ENCODE measurements at places on chromosomes 3 and 15.

GRCh38 chr15:50028326-50028725 is 90.7 kb downstream of the ATP8B4 start:
- DNase-seq: no peak

DNA sequence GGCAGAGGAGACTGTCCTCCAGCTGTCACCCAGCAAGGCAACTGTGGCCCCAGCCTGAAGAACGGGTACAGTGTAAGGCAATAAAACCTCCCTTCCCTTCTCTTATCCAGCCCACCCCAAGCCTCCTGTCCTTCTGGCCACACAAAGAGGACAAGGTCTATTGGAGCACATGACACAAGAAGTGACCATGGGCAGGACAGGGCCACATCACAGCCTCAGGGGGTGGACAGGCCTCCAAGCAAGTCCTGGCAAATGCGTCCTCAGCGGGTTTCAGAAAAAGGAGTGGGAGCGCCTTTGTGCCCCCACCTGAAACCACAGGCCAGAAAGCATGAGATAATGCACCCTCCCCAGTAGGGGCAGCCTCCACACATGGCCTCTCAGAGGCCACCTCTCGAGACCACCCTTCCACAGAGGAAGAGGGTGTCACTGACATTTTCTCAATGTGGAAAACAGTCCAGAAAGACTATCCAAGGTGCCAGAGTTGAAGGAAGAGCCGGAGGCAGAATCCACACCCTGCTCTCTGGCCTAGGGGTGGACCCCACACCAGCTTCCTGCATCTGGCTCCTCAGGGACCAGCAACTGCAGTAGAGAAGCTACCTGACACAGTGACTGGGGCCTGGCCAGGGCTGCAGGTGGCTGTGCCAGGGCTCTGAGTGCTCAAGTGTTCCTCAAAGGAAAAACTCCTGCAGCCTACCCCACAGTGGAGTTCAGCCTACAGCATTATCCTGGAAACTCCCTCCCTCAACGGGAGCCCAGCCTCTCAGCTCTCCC is 43.9 kb downstream of the CCDC12 start:
- peak; percentile 60 for DNase-seq

- no peak for DNase-seq
Measured at GRCh38 chr3:176734146-176734545, 463.1 kb downstream of the TBL1XR1 start.

DNA sequence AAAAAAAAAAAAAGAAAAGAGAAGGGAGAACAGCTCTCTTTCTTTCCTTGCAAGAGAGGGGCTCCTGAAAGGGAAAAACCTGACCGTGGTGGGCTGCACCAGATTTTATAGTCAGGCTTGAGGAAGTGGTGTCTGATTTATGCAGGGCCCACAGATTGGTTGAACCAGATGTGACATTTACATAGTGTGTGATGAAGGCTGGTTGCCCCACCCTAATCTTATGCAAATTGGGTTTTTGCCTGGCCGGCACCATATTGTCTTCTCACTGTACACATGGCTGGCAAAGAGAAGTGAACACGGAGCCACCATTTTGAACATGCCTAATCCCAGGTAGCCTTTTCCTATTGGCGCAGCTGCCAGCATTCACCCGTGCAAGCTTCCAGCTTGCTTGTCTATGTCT is 154.4 kb downstream of the OXSM start:
- no peak for DNase-seq

DNA sequence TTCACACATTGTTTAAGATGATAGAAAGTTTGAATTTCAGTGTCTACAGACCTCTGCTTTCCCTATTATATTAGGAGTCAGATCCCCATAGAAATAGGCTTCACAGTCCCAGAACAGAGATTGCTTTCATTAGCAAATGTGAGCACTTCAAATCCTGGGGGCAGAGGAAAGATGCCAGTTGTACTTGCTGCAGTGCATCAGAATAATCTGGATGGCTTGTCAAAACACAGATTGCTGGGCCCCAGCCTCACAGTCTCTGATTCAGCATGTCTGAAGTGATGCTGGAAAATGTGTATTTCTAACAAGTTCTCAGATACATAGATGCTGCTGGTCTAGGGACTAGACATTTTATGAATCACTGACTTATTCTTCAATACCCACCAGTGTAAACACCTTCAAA is 375.2 kb downstream of the FGF12 start:
- no peak for DNase-seq

DNA sequence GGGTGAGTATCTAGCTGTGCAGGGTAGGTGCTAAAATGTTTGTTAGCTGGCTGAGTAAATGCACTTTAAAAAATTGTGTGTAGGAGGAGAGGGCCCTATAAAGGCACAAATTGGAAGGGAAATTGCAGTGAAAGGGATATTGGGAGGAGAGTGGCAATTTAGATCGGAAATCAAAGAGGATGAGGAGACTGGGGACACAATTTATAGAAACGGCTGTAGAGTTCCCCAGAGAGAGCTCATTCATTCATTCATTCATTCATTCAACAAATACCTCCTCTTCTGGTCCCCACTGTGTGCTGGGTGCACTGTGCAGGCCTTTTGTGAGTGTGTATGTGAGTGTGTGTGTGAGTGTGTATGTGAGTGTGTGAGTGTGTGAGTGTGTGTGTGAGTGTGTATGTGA is 2.4 kb downstream of the DNAJA4 start:
- no peak for DNase-seq

DNA sequence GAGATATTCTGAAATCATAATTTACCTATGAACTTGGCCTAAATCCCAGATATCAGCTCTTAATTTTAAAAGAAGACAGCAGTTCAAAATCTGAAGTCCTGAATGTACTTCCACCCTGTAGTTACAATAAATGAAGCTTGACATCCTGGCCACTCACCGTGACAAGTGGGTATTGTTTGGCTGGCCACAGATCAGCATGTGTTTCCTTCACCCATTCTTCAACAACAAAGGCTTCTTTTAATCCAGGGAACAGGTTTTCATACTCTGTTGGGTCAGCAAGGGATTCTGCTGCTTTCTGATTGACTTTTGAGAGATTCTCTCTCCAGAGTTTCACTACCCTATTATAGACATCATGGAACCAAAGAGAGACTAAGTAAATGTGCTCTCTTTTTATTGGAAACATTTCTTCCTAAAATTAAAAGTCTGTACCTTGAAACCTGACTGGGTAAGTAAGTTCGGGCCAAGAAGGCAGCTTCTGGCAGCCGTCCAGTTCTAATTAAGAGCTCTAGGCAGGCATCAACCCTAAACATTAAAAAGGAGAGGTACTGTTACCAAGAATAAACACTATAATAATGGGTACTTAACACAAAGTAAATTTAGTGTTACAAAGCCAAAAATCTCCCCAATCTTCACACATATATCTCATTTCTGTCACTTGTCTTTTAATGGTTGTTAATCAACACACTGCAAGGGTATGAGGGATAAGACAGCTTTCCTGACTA is 15.2 kb downstream of the MRPS22 start:
- DNase-seq: no peak

GRCh38 chr15:90837094-90837493 is 31.3 kb upstream of the FURIN start:
- peak; percentile 71 for DNase-seq

- peak; percentile 93 for DNase-seq
Measured at GRCh38 chr15:45458746-45459403, 63.7 kb downstream of the SLC30A4 start.

DNA sequence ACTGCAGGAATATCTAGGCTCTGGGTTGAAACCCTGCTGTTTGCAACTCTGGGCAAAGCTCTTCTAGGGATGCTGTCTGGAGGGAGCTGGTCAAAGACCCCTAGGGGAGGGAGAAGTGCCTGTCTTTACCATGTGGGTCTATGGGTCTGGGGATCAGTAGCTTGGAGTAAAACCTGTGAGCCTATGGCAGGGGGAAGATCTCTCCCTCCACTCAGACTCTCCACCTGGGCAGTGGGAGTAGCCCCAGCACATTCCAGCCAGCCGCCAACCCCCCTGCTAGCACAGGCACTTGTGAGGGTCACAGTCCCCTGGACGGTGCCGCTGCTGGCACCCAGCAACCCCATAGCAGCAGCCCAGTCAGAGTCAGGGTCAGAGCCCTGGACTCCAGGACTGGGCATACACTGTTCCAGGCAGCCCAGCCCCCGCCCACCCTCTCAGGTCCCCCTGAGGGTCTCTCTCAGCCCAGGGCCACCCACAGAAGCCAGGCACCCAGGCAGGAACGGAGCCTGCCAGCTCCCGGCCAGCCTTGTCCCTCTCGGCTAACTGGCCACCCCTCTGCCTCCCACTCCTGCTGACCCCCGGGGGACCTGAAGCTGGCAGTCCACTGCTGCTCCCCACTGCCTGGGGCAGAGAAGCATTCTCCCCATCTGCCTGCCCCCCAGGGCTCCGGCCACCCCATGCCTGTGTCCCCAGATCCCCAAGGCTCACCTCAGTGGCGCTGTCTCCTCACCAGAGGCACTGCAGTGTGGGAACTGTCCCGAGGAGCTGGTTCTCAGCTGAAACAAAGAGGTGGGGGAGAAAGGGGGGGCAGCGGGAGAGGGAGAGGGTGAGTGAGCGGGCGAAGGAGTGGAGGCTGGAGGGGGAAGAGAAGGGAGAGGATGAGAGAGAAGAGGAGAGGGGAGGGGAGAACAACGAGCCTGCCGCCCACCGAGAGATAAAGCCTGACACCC is 10.8 kb downstream of the GLYCTK start:
- no peak for DNase-seq

- DNase-seq: peak; percentile 85
Measured at GRCh38 chr15:84570164-84570735, 30.6 kb upstream of the ZSCAN2 start.

DNA sequence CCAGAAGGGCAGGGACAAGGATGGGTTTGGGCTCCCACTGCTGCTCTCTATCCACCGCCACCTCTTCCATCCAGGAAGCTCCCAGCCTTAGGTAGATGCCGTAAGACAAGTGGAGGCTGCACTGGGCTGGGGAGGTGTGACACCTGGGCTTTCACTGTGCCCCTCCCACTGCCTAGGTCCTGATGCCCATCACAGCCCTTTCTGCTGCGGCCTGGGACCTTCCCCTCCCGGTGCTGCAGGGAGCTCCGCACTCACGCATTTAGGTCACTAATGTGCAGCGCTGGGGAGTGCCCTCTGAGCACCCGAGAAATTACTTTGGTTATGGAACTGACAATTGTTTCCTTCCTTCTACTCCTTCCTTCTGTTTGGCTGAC is 850 bp downstream of the LTF start:
- DNase-seq: no peak
